ENCODE measurements at places on chromosomes 4 and X.

GRCh38 chrX:149298111-149298510 lies 207.0 kb downstream of the IDS start:
- no peak for DNase-seq

DNA sequence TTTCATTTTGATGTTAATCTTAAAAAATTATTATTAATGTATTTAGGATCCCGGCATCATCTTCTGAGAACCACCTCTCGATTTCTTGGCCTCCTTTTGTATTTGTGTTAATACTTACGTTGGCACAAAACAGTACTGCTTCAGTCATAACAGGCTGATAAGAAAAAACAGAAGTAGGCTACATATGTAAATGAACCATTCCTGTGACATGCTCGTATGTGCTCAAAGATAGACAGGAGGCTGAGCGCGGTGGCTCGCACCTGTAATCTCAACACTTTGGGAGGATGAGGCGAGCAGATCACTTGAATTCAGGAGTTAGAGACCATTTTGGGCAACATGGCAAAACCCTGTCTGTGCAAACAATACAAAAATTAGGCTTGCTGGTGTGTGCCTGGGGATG lies 109.4 kb upstream of the H2AZ1 start:
- no peak for DNase-seq

DNA sequence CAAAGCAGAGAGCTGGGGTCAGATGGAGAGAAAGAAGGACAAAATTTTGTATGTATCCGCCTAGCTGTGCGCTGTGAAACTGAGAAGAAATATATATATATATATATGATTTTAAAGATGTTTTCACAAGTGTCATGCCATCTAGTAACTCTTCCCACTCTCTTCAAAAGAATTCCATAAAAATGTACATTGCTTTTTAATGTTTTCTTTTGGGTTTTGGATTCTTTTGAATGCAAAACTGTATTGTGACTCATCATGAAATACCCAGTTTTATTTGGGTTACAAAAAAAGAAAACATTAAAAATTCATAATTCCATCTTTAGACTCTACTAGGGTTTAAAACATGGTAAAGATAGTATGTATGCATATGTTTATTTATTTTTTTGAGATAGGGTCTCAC lies 34.3 kb upstream of the IGFBP7 start:
- DNase-seq = no peak

DNA sequence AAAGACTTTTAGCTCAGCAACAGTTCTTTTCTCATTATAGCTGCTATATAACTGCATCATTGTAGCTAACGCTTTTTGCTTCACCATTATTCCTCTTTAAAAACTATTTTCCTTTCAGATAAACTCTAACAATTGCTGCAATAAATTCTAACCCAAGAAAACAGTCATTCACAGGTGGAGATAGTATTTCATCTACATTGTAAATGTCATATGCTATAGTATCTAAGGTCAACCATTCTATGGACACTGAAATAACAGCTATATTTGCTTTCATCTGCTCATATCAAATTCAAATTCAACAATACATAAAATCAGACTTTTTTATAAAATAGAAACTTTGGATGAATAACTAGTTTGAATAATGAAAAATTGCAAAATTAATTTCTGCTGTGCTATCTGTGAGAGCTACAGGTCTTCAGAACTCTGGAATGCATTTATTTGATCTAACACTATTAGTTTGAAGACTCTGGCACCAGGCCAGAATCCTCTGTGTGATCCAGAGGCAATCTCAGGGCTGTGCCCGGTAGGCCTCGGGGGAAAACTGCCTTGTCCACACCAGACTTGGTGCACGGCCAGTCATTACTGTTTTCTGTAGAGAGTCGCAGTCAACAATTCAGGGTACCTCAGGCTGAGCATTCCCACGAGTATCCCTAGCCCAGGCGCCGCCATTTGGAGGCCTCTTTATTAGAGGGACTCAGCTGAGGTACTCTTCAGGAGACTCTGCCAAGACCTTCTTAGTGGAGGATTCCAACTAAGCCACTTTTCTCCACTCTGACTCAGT lies 332.4 kb downstream of the SLC7A11 start:
- DNase-seq = no peak

DNA sequence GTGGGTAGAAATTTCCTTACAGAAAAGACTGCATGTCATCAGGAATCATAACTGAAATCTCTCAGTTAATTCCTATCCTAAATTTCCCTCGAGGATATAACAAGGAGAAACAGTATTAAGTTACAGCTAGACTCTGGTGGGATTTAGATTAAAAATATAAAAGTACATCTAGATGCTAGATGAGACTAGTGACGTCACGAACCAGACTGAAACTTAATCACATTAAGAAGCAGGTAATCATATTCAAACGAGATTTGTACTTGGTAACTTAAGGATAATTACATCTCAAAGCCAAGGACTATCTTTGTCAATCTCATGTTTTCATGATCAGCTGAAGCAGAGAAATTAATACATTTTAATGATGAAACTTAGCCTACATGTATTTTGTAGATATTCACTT lies 130.6 kb downstream of the MTNR1A start:
- DNase-seq = no peak

DNA sequence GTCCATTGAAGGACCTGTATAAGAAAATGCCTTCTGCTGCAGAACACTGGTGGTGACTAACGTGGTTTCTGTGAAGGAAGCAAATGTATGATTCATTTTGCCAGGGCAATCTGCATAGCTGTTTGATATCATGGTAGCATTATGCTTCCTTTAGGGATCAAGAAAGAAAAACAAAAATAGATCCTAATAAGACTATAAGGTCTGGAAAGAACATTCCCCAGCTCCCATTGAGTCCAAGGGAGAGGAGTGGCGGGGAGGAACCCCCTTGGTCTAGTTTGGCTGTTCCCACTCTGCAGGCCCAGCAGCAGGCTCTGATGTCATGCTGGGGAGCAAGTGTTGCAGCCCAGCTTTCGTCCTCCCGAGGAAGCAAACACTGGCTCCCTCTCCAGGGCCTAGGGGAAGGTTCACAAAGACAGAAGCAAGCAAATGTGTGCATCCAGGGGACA lies 154.5 kb upstream of the GALNT7 start:
- no peak for DNase-seq
